ENCODE measurements at places on chromosomes 4 and X.

GRCh38 chr4:173511787-173512361 lies 18.2 kb downstream of the HAND2 start:
- DNase-seq: no peak

- DNase-seq: no peak
Measured at GRCh38 chr4:128462103-128462783, 174.6 kb upstream of the PGRMC2 start.

DNA sequence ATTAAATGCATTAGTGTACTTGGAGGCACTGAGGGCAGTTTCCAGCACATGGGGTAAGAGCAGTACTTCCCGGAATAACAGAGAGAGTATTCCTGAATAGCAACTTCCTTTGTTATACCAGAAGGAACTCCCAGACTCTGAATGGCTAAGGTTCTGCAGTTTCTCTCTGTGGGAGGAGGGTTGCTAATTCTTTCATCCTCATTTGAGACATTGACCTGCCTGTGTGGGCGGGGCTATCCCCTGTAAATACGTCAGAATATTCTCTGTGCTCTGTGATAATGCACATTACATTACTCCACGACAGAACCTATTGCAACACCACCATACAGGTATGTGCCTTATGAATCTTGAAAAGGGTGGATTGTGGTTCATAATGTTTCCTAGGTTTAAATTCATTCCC lies 52.7 kb downstream of the SPINK2 start:
- no peak for DNase-seq

DNA sequence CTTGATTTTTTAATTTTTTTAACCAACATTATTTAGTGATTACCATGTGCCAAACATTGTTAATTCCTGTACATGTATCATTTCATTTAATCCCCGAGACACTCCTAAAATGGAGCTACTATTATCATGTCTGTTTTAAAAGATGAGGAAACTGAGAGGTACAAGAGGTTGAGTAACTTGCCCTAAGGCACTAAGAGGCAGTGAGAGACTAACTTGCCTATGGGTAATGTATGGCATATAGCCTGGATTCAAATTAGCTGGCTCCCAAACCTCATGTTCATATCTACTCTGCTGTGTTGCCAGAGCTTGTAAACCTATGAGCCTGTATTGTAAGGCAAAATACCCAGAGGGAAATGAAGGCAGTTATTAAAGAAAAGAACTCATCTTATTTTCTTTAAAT lies 443.6 kb downstream of the IL15 start:
- no peak for DNase-seq

DNA sequence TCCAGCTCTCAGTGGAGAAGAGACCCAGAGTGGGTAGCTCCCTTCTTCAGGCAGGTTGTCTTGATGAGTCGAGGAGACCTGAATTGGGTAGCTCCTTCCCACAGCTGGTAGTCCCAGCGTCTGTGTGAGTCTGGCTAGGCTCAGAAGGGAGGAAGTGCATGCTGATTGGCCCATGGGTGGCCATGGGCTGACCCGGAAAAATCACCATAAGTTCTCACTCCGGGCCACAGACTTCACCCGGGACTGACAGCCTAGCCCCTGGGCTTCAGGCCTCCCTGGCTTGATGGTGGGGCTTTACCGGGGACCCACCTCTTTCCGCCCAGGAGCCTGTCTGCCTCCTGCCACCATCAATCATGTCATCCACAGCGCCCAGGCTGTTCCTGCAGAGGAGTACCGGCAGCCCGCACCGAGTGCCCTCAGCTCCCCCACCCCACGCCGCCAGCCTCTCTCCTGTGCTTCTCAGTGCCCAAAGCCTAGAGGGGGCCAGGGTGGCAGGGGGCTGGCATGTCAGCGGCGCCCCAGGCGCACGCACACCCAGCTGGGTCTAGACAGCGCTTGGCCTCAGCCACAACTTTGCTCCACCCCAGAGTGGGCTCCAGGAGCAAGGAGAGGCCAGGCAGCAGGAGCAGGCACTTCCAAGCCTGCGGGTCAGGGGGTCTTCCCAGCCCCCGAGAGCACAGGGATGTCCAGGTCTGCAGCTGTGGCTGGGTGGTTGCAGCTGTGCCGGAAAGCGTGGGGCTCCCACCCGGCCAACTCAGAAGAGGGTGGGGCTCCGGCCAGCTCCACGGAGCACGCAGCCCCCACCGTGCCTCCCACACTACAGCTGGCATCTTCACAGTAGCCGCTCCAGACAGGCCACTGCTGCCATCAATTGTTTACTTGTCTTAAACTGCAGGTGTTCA lies 16.1 kb upstream of the SAT1 start:
- no peak for DNase-seq

DNA sequence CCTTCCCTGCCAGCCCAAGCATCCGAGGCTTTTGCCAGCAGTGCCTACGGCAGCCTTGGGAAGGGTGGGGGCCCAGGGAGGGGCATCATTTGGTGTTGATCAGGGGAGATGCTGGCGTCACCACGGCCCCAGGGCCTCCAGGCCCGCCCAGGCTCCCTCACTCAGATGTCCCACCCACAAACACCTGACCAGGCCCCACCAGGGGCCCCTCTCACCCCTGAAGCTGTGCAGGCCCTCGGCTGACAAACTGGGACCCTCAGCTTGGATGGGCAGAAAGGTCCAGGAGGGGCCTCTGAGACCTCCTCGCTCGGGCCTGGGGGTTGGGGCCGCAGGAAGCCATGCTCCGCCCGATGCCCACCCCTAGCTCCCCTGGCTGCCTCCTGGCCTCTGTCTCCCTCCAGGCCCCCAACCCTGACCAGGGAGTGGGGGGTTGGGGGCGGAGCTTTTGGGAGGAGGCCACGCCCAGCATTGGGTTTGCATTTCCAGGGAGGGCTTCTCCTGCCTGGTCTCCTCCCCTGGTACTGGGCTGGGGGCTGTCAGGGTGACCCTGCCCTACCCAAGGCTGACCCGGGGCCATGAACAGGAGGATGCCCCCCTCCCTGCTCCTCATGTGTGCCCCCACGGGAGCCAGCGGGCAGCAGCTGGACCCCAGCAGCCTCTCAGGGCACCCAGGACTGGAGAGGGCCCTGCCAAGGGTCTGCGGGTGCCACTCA lies 33.4 kb upstream of the SPON2 start:
- DNase-seq: no peak

DNA sequence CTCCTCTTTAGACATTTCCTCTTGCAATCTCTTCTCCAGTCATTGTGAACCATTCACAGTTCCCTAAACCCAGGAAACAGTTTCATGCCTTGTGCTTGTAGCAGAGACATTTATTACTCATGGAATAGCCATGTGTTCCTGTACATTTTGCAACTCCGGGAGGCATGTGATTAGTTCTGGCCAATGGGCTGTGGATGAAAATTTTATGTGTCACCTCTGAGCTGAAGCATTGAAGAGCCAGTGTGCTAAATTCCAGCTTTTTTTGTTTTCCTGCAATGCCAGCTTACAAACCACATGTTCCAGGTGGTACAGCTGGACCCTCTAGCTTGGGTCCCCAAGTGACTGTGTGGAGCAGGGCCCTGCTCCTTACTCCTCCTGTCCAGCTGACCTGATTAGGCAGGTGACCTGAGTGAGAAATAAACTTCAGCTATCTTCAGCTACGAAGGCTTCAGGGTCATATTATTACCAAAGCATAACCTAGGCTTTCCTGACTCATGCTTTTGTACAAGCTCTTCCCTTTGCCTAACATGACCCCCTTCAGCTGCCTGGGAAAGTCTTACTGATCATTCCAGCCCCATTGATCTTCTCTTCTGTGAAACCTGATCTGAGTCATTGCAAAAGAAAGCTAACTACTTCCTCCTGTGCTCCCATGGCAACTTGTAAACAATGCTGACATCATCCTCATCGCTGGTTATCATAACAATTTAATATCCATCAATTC lies 200.4 kb downstream of the PTTG2 start:
- DNase-seq: peak; percentile 84

GRCh38 chrX:40116925-40117324 lies 19.2 kb upstream of the BCOR start:
- no peak for DNase-seq

GRCh38 chrX:115487608-115488007 lies 73.4 kb upstream of the PLS3 start:
- DNase-seq: no peak

GRCh38 chr4:161291222-161291621 lies 872.6 kb downstream of the FSTL5 start:
- DNase-seq: no peak

DNA sequence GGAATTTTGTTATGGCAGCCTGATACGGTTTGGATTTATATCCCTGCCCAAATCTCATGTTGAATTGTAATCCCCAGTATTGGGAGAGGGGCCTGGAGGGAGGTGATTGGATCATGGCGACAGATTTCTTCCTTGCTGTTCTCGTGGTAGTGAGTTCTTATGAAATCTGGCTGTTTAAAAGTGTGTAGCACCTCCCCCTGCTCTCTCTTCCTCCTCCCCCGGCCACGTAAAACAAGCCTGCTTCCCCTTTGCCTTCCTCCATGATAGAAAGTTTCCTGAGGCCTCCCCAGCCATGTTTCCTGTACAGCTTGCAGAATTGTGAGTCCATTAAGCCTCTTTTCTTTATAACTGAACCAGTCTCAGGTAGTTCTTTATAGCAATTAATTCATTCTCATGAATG lies 37.9 kb downstream of the SUPT20HL2 start:
- no peak for DNase-seq

DNA sequence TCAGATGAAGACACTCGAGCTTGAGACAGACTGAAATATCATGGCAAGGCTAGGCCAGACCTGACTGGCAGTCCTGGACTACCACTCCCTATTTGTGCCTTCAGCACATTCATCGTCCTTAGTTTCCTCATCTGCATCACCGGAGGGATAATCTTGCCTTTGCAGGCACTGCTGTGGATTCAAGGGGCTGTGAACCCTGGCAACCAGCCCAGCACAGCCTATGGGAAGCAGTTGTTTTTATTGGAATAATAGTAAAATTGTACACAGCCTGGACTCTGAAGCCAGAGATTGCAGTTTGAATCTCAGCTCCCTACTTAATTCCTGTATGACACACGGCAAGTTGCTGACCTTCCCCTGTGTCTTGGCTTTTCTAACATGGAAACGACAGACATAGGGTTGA lies 161.0 kb downstream of the NSUN7 start:
- DNase-seq: no peak

DNA sequence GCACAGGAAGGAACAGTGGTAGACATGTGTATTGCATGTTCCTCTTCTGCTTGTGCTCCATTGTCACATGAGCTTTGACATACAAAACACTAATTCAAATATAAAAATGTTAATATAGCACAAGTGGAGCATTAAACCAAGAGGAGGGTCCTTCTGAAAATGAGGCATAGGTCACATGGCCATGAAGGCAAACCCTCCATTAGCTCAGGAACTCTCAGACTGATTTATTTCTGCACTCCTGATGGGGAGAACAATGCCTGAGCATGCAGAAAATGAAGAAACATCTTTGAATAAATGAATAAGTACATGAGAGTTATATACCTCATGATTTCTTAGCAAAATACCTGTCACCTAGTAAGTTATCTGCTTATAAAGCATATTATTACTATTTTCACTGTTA lies 769.2 kb upstream of the EPHA5 start:
- DNase-seq: no peak

DNA sequence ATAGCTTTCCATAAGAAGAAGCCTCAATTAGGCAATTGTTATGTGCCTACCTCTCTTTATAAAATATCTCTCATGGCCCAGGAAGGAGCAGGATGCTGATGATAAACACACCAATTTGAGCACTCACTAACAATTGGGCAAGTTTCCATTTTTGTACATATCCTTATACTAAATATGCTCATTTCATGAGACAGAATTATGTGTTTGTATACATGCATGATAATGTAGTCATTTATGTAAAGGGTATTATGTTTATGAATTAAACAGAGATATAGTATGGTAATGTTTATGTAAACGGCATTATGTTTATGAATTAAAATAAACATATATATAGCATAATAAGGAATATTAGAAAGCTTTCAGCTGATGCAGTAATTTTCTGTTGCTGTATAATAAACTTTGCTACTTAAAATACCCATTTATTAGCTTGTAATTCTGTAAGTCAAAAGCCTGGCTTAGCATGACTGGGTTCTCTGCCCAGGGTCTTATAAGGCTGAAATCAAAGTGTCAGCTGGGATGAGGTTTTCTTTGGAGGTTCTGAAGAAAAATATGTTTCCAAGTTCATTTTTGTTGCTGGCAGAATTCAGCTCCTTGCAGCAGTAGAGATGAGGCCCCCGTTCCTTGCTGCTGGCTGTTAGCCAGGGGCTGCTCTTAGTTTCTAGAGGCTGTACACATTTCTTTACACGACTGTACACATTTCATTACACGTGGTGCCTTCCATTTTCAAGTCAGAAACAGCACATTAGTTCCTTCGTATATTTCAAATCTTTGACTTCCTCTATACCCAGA lies 89.0 kb downstream of the GLRA2 start:
- no peak for DNase-seq

- DNase-seq: no peak
Measured at GRCh38 chr4:126338548-126338947, 1023.8 kb downstream of the FAT4 start.

GRCh38 chr4:164109503-164109902 lies 615.0 kb downstream of the TMA16 start:
- no peak for DNase-seq

- DNase-seq: no peak
Measured at GRCh38 chrX:133645256-133645655, 230.0 kb upstream of the GPC4 start.

GRCh38 chr4:42151568-42152506 lies 618 bp downstream of the BEND4 start:
- peak; percentile 19 for DNase-seq

- no peak for DNase-seq
Measured at GRCh38 chrX:9847071-9847470, 60.8 kb downstream of the SHROOM2 start.

GRCh38 chr4:86414686-86415085 lies 54.8 kb upstream of the MAPK10 start:
- DNase-seq: no peak

- DNase-seq: no peak
Measured at GRCh38 chr4:82753725-82754410, 44.7 kb downstream of the SCD5 start.

GRCh38 chrX:70907900-70908299 lies 611 bp downstream of the TEX11 start:
- no peak for DNase-seq

DNA sequence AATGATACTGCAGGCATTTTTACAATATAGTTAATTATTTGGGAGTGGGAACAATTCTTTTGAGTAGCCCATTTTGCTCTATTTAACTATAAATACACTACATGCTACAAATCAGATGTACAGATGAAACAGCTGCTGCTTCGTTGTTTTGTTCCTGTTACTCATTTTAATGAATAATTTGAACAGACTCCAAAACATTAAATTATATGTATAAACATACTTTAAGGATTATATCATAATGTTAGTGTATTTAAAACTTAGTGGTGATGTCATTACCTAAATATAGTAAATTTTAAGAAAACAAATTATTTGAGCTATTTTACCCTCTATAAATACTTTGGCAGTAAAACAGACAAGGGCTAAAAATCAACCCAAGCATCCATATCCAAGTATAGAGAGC lies 60.7 kb downstream of the GAB1 start:
- DNase-seq: no peak

Measured in CD4-positive, alpha-beta T cell treated with Interleukin-15 for 4 hours (primary cell).